ENCODE measurements at places on chromosomes 12 and 14. TPM values are rescaled to one million over a fixed set of nuclear protein-coding genes. Genes with fewer than 3 reads are reported as not detected.

USP44 gene
- polyA plus RNA-seq: 2.6 TPM

PTPN21 gene
- 4.0 TPM for polyA plus RNA-seq

NKX2-8 gene
- polyA plus RNA-seq: not detected

KLHL33 gene
- 0.16 TPM for polyA plus RNA-seq

KRT4 gene
- polyA plus RNA-seq: not detected

INHBC gene
- not detected for polyA plus RNA-seq

FAM90A1 gene
- not detected for polyA plus RNA-seq

GRIN2B gene
- 0.01 TPM for polyA plus RNA-seq

PTPRR gene
- 977 TPM for polyA plus RNA-seq

SERPINA12 gene
- polyA plus RNA-seq: not detected

TAS2R10 gene
- polyA plus RNA-seq: 4.6 TPM

APAF1 gene
- polyA plus RNA-seq: 12.4 TPM

IKZF4 gene
- 1.0 TPM for polyA plus RNA-seq

PLCZ1 gene
- not detected for polyA plus RNA-seq

DDN gene
- 1.3 TPM for polyA plus RNA-seq

KRT6C gene
- not detected for polyA plus RNA-seq

NUP37 gene
- polyA plus RNA-seq: 22.1 TPM

TAS2R43 gene
- polyA plus RNA-seq: not detected

AKAP5 gene
- 0.28 TPM for polyA plus RNA-seq
